ENCODE measurements at places on chromosomes 3 and 15.

DNA sequence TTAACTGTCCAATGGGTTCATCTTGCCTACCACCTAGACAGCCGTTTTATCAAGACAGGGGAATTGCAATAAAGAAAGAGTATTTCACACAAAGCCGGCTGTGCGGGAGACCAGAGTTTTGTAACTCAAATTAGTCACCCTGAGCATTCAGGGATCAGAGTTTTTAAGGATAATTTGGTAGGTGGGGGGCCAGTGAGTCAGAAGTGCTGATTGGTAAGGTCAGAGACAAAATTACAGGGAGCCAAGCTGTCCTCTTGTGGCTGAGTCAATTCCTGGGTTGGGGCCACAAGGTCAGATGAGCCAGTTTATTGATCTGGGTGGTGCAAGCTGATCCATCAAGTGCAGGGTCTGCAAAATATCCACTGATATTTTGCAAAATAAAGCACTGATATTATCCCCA lies 29.9 kb upstream of the GPD1L start:
- no peak for DNase-seq

GRCh38 chr3:191269289-191270085 lies 59.7 kb upstream of the CCDC50 start:
- no peak for DNase-seq

GRCh38 chr3:33061782-33062181 lies 35.2 kb downstream of the GLB1 start:
- peak; percentile 45 for DNase-seq

DNA sequence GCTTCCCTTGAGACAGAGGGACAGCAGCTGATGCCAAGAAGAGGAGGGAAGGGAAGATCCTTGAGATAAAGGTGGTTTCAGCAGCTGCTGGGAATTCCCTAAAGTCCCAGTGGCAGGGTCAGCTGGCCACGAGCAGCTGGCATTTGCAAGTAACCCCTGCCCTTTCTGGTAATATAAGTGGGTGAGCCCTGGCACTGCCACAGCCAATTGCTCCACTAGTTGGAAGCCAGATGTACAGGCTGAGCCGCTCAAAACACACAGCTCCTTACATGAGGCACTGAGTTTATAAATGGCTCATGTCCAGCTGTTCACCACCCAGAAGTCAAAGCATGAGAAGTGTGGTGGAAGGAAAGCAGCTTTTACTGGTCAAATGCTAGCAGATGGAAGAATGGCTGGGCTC lies 35.4 kb downstream of the PRR20G start:
- DNase-seq = no peak

DNA sequence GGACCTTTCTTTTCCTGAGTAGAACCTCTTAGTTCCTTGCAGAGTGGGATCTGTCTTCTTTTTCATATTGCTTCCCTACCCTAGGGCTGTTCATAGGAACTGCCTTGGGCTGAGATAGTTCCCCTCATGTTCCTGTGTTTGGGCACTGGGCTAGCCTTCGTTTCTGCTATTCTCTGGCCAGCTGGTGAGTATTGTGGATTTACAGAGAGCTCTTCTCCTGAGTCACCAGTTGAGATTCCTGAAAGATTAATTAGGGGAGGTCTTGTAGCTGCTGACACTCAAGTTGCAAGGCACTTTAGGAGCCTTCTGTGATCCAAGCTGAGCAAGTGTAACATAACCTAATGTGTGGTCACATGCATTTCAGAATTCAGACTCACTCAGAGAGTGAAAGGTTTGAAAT lies 30.7 kb downstream of the CHD2 start:
- no peak for DNase-seq

- no peak for DNase-seq
These were observed 683 bp upstream of the CACNA2D3 start for GRCh38 chr3:54121414-54122323.

DNA sequence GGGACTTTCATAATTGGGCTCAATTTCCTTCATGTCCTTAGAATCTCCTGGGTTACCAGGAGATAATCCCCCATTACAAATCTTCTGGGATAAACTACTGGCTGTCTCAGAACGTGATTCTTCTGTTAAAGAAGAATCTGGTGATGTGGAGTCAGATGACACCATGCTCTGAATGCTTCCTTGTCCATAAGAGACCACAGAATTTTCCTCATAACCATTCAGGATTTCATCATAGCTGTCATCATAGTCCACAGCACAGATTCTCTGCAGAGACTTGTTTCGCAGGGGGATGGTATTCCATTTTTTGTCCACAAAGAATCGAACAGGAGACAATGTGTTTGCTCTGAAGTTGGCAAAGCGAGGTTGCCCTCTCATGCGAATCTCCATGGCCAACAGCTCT lies 109.8 kb upstream of the TSPAN3 start:
- no peak for DNase-seq

GRCh38 chr3:143224716-143225115 lies 105.1 kb downstream of the CHST2 start:
- DNase-seq = no peak

- DNase-seq = no peak
These were observed 68.5 kb downstream of the MYO1E start for GRCh38 chr15:59304034-59304795.

All from CD4-positive, alpha-beta T cell treated with Interleukin-1 beta for 1 hour (primary cell).